ENCODE measurements at places on chromosomes 12 and 14.

DNA sequence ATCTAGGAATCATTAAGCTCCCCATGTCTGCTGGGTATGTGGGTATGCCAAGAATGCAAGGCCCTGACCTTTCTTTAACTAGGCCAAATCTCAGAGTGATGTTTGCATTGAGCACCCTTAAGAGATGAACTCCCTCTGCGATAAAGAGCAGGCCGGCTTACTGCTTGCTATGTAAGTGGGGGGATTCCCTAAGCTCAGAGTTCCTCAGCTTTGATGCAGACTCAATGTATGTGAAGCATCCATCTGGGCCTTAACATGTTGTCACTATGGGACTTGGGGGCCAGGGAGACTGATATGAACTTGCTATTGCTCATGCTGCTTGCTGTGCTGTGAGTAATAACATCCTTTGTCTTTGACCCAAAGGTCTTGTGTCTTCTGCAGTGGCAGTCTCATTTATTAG lies 149.7 kb downstream of the C12orf75 start:
- DNase-seq = no peak

DNA sequence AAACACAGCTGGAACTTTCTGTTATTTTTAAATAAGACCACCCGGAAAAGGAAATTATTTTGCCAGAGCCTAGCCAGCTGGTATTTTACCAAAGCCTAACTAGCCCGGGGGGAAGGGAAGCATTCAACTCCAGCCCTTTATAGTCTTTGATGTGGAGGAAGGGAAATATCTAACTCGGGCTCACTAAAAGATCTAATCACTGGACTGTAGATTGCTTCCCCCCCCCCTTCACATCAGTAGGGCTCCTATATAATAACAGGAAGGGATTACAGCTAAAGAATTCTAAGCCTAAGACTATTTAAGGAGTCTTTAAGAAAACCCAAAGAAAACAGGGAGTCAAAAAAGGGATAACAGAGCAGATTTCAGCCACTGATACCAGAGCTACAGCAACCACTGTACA lies 431.1 kb downstream of the KCNH5 start:
- no peak for DNase-seq

- peak; percentile 71 for DNase-seq
Measured at GRCh38 chr14:99266181-99267178, 5.5 kb downstream of the BCL11B start.

- DNase-seq = no peak
Measured at GRCh38 chr14:80522936-80523335, 311.6 kb upstream of the DIO2 start.

DNA sequence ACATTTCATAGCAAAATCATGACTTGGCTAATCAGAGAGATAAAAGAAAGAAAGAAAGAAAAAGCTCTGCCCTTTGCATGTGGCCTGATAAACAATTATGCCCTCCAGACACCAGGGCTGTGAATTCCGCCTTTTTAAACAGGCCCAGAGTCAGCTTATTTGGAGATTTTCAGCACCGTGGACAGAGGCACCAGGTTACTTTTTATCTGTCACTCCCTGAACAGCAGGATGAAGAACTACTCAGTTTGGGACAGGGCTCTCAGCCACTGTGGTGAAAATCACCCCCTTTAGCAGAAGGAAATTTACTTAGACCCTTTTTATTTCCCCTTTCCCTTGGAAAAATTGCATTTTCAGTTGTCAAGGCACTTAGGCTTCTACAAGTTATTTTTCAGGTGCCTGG lies 359.9 kb downstream of the NRXN3 start:
- DNase-seq = peak; percentile 24

DNA sequence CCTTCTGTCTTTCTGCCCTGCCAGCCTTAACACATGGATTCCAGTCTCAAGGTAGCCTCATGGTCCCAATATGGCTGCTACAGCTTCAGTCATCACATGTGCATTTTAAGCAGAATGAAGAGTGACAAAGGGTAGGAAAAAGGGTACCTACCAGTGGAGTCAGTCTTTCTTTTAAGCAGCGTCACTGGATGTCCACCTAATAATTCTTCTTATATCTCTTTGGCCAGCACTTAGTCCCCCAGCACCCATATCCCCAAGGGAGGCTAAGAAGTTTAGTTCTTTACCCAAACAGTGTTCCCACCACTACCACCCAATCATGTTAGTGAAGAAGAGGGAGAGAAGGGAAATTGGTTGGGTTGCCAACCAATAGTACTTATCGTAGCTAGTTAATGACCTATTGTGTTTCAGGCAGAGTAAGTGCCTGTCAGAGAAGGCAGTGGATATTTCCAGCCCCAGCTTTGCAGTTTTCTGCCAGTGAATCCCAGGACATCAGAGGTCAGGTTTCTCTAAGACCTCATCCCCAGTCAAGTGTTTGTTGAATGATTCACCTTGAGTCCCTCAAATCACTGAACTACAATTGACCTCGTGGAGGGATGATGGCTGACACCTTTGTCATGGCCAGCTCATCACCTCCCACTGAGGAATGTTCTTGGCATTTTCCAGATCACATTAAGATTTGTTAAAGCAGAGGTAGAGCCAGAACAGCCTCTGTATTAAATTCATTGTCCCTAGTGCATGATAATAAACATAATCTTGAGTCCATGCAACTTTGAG lies 250.9 kb upstream of the CRY1 start:
- DNase-seq = no peak

GRCh38 chr14:98685725-98686124 lies 586.3 kb downstream of the BCL11B start:
- DNase-seq = no peak

GRCh38 chr12:52147367-52147963 lies 44.3 kb downstream of the KRT80 start:
- DNase-seq = peak; percentile 96

All from HT-29 (cell line).